ENCODE measurements at places on chromosomes 2 and 18.

GRCh38 chr18:45650321-45650720 is 35.0 kb downstream of the SLC14A2 start:
- no peak for DNase-seq

DNA sequence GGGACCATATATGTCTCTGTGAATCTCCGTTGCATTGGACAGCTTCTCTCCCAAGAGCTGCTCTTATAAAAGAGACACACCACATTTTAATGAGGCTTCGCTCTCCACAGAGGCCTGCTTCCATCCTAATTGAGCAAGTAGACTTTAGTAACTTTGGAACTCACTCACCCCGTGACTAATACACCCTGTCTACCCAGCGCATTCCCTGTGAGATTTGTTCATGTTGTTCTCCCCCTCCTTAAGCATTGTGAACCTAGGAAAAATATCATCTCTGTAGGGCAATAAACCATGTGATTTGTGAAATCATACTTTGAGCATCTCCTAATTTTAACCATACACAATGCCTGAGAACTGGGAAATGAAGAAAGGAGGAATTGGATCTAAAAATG is 56.9 kb downstream of the MCFD2 start:
- DNase-seq, result no peak

DNA sequence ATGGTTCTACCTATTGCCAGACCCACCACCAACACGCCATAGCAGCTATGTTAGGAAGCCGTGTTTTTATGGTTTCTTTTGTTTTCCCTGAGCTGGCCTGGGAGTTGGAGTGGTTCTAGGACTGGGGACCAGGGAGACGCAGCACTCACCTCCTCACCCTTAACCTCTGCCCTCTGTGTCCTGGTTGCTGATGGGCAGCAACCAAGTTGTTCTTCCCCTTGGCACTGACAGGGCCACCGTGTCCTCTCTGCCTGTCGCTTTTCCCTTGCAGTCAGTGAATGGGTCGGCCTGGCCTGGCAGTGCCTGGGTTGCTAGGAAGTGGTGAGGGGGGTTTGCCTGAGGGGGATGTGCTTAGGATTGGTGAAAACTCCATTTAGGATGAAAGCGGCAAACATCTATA is 197.1 kb upstream of the GATA6 start:
- no peak for DNase-seq

DNA sequence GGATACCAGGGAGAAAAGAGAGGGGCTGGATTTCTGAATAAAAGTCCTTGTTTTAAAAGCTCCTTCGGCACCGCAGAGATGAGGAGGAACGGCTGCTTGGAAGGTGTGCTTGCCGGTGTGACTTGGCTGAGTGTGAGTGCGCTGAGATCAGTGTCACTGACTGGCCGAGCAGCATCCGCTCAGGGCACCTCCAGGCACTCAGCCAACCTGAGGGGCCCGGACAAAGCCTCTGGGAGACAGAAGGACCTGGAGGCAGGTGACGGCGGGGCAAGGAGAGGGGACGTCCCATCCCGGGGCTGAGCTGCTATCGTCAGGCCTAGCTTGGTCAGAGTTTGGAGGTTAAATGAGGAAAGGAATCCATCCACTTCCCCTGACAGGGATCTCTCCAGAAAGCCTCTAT is 16.8 kb upstream of the ALLC start:
- DNase-seq, result no peak

- no peak for DNase-seq
Observed at GRCh38 chr2:33577668-33578067, 21.4 kb downstream of the FAM98A start.

GRCh38 chr2:123692121-123692520 is 333.0 kb upstream of the CNTNAP5 start:
- no peak for DNase-seq

DNA sequence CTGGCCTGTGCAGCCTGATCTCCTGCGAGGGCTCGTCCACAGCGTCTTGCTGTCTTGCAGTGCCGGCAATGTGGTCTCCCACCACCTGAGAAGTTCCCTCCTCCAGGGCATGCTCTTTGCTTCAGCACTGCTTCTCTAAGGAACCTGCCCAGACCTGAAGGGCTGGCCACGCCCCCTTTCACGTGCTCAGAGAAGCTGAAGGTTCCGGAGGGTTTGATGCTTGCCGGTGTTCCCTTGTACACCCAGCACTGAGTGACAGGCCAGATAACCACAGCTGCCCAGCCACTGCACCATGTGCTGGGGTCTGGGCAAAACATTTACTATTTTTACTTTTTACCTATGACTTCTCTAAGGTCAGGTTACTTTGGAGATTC is 1.7 kb upstream of the POLR2D start:
- no peak for DNase-seq

GRCh38 chr18:48885924-48886400 is 64.8 kb downstream of the SMAD7 start:
- no peak for DNase-seq

- no peak for DNase-seq
Observed at GRCh38 chr2:240955306-240956170, 42.9 kb upstream of the SNED1 start.

- no peak for DNase-seq
Observed at GRCh38 chr2:185658750-185659149, 79.9 kb upstream of the FSIP2 start.

GRCh38 chr2:36586672-36587071 is 11.3 kb downstream of the FEZ2 start:
- no peak for DNase-seq

DNA sequence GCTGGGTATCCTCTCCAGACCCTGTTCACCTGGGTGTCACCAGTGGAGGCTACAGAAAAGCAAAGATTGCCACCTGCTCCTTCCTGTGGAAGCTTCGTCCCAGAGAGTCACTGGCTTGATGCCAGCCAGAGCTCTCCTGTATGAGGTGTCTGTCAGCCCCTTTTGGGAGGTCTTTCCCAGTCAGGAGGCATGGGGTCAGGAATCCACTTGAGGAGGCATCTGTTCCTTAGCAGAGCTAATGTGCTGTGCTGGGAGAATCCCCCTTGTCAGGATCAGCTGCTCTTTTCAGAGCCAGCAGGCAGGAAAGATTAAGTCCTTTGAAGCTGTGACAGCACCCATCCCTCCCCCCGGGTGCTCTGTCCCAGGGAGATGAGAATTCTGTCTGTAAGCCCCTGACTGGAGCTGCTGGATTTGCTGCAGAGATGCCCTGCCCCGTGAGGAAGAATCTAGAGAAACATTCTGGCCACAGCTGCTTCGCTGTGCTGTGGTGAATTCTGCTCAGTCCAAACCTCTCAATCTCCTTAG is 121.8 kb downstream of the GPR39 start:
- DNase-seq, result no peak

DNA sequence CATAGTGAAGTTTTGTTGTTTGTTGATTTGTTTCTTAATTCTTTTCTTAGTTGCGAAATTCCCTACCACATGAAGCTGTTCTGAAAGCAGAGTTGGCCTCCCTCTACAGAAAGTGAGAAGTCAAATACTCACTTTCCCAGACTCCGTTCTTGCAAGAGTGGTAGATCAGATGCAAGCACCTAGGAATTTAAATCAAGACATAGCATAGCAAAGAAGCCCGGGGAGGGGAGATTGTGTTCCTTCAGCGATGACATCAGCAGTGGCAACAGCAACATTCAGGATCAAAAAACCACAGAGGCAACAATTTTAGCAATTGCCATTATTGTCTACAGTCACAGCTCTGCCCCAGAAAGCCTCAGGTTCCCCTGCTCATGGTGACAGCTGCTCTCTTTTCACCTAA is 580.0 kb downstream of the RNF144A start:
- no peak for DNase-seq

- no peak for DNase-seq
Observed at GRCh38 chr2:11974573-11974972, 228.1 kb downstream of the LPIN1 start.

DNA sequence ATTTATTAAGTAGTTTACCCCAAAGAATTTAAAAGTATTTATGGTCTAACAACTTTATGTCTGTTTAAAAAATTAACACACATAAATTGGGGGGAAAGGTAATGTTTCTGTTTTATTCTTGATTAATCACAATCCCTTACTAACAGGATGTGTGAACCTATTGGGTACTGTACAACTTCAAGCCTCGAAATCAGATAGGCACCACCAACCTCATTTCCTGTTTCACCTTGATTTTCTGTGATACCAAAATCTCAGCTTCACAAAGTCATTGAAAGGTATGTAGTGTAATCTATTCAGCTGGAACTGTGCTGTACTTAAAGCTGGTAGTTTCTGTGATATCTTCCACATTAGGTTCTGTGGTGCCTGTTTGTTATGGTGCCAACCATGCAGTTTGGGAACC is 4.0 kb downstream of the RNMT start:
- DNase-seq, result no peak

DNA sequence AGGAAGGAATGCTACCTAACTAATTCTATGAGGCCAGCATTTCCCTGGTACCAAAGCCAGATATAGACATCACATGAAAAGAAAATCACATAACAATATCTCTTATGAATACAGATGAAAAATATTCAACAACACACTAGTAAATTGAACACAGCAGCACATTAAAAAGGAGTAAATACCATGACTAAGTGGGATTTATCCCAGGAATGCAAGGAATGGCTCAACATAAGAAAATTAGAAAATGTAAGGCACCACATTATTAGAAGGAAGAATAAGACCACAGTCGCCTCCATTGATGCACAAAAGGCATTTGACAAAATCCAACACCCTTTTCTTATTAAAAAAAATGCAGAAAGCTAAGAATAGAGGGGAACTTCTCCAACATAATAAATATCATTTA is 133.9 kb downstream of the TTC32 start:
- DNase-seq, result no peak

DNA sequence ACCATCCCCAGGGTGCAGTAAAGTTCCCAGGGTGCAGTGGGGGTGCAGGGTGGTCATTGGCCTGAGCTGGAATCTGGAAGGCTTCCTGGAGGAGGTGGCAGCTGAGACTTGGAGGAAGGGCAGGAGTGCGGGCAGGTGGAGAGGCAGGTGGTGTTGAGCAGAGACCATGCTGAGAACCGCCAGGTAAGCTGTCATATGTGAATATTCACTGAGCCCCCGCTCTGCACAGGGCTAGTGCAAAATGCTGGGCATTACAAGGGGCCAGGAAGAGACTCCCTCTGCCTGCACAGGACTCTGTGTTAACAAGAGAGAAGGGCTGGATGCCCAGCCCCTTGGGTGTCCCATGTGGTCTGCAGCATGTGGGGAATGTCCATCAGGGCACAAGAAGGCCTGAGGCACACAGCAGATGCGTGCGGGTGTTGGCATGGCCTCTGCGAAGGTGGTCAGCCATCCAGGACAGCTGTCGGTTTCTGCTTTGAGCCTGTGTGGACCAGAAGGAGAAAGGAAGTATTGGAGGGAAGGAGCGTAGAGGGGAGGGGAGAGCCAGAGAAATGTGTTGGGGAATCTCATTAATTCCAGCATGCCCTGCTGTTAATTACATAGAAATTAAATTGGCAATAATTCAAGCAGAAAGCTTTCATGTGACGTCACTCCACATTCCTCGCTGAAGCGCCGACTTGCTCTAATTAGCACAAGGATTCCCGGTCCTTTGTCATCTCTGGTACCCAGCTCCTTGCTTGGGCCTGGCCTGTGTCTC is 62.8 kb upstream of the OTOS start:
- DNase-seq, result no peak

GRCh38 chr2:188937228-188938220 is 36.6 kb upstream of the COL3A1 start:
- DNase-seq, result no peak

DNA sequence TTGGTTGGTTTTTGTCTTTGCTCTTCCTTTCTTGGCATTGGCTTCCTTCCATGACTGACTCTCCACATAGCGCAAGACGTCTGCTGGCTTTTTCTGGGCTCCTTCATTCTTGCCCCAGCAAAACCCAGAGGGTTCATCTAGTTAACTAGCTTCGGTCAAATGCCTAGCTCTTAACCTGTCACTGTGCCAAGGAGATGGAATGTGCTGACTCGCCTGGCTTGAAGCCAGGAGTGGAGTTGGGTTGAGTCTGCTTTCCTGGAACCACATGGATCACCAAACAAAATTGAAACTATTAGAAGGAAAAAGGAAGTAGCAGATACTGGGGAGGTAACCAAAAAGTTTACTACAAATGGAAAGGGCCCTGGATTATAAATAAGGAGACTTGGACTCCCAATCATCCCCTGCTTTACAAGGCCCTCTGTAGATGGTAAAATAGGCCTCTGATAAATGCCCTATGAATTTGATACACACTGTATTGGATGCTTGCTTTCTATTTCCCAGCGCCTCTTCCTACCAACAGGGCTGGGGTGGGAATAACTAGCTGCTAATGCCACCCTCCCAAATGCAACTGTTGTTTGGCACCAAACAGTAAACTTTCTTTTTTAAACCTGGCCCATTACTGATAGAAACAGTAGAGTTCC is 11.3 kb downstream of the MALT1 start:
- no peak for DNase-seq

GRCh38 chr2:236572482-236572881 is 2.9 kb downstream of the ACKR3 start:
- DNase-seq, result no peak

- no peak for DNase-seq
Observed at GRCh38 chr2:58336416-58336815, 95.3 kb upstream of the FANCL start.

- DNase-seq, result no peak
Observed at GRCh38 chr2:197198890-197199289, 111.7 kb downstream of the ANKRD44 start.

DNA sequence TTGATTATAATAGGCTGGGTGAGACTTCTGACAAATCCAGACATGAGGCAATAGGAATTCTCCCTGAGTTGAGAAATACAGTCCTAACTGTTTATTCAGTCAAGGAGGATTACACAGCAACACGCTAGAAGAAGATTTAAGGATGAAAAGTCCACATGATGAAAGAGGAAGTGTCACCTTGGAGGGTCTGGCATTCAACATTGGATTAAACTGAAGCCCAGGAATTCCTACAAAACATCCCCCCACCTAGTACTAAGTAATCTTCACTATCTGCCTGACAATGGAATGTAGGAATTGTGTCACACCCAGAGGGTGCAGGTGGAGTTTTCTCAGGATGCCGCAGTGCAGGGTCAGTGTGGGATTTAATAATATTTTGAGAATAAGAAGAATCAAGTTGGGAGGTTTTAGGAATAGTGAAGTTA is 142.4 kb downstream of the SOCS6 start:
- no peak for DNase-seq

DNA sequence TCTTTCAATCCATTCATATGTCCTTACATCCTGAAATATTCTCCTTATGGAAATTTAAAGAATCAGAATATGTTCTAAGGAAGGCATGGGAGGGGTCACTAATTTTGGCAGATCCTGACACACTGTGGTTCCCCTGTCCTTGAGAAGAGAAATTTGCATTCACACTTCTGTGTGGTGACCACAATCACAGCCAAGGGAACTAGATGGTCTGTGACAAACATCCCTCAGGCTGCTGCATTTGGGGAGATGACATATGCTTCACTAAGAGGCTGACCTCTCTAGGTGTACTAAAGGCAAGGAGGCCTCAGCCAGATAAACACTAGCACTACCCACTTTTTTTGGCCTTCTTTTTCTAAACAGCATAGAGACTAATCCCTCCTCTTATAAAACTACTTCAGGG is 129.6 kb downstream of the MREG start:
- DNase-seq, result no peak

DNA sequence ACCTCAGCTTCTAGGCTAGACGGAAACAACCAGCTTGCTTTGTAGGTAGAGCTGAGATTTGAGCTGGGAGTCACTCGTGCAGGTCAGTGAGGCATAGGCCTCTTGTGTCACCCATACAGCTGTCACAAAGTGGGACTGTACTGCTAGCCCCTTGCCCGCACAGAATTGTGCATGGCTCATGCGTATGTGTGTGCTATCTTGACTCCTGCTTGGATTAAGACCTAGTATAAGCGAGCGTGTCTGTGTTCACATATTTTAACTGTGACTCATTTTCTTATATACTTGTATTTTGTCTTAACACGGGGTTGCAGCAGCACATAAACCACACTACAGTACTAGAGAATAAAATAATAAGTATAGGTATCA is 20.1 kb downstream of the CEP68 start:
- no peak for DNase-seq
